ENCODE measurements at places on chromosomes 11 and 22.

- DNase-seq, result peak; percentile 63
Observed at GRCh38 chr22:24554313-24555164, at the start of gene GUCD1. Gene GUCD1, minus strand, starts transcription at chr22:24555138. Its CDS starts 147 bp downstream, at chr22:24554991.

GRCh38 chr22:44423556-44424358 is 74.3 kb downstream of the RTL6 start:
- DNase-seq, result no peak

DNA sequence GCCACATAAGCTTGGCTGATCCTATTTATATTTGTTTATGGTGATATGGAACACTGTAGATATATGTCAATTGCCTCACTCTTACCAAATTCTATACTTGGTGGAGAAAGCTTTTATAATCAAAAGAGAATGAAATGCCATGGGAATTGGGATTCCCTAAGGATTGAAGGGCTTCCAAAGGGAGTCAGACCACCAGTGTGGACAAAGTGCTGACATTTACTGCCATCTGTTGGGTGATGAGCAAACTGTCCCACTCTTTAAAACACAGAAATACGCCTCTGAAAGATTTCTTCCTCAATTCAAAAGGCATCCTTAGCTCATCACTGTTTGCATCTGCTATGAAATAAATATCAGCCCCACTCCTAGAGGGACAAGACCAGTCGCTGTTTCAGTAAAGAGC is 7.1 kb downstream of the SLC1A2 start:
- DNase-seq, result no peak

DNA sequence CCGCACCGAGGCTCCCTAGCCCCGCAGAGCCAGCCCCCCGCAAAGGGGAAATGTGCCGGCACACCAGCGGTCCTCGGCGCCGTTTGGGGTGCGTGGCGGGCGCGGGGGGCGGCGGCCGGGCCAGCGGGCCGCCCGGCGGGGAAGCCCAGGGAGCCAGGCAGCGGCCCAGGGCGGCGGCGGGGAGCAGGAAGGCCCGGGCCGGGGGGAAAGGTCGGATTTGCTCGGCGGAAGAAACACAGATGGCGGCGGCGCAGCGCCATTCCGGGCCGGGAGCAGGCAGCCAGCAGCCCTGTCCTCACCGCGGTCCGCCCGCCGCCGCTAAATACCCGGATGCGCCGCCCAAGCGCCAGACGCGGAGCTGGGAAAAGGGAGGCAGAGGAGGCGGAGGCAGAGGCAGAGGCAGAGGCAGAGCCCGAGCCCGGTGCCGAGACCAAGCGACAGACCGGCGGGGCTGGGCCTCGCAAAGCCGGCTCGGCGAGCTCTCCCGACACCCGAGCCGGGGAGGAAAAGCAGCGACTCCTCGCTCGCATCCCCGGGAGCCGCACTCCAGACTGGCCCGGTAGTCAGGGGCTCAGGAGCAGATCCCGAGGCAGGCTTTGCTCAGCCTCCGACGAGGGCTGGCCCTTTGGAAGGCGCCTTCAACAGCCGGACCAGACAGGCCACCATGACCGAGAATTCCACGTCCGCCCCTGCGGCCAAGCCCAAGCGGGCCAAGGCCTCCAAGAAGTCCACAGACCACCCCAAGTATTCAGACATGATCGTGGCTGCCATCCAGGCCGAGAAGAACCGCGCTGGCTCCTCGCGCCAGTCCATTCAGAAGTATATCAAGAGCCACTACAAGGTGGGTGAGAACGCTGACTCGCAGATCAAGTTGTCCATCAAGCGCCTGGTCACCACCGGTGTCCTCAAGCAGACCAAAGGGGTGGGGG is 2.6 kb upstream of the GCAT start:
- DNase-seq, result peak; percentile 93

- no peak for DNase-seq
Observed at GRCh38 chr11:15885854-15886253, 470.5 kb downstream of the SOX6 start.

GRCh38 chr11:113271551-113272245 is 42.7 kb upstream of the TTC12 start:
- DNase-seq, result no peak

DNA sequence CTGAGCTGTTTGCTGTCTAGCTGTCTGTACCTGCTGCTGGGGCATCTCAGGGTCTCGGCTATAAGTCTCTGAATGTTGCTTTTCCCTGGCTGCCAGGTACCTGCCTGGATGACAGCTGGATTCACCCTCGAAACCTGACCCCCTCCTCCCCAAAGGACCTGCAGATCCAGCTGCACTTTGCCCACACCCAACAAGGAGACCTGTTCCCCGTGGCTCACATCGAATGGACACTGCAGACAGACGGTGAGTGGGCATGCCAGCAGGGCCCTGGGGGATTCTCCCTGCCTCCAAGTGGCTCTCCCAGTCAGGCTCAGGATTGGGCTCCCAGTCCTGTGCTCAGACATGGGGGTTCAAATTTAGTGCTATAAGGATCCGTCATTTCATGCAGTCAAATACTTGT is 12.9 kb downstream of the IL17RA start:
- no peak for DNase-seq

DNA sequence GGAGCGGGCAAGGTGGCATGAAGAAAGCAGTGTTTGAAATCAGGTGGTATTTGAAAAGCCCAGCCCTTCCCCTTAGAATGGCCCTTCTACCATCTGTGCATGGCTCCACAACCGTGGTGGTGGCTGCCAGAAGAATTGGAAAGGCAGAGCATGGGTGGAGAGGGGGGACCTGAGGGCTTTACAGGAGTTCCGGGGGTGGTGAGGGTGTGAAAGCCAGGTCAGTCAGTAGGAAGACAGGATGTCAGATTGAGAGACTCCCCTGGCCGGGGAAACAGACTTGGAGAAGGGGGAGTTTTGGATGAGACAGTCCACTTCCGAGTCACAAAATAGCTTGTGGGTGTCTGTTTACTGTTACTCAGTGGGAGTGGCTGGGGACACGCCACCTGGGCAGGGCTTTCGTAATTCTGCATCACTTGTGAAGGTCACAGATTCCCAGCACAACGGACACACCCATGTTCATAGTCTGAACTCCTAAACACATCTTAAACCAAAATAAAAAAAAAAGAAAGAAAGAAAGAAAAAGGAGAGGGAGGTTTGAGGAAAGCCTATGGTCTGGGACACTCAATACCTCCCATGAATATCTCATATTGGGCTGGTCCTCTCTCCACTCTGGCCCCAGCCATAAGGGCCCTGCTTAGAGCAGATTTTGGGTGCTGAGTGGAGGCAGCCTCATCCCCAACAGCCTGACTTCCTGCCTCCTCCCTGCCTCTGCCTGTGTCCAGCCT is 24.4 kb upstream of the SMIM35 start:
- peak; percentile 54 for DNase-seq

DNA sequence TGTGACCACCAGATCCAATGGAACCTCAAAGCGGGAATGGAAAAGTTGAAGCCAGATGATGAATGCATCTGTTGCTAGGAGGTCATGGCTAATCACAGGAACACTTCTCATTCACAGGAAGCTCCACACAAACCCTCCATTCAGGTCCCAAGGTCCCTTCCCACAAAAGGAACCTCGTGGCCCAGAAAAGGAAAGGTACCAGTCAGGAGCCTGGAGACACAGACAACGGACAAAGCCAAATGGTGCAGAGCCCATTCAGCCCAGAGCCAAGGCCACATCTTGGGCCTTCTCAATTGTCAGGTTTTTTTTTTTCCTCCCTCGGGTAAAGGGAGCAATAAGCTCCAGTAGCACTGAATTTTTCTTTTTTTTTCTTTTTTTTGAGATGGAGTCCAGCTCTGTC is 87.0 kb downstream of the FAM168A start:
- DNase-seq, result no peak

DNA sequence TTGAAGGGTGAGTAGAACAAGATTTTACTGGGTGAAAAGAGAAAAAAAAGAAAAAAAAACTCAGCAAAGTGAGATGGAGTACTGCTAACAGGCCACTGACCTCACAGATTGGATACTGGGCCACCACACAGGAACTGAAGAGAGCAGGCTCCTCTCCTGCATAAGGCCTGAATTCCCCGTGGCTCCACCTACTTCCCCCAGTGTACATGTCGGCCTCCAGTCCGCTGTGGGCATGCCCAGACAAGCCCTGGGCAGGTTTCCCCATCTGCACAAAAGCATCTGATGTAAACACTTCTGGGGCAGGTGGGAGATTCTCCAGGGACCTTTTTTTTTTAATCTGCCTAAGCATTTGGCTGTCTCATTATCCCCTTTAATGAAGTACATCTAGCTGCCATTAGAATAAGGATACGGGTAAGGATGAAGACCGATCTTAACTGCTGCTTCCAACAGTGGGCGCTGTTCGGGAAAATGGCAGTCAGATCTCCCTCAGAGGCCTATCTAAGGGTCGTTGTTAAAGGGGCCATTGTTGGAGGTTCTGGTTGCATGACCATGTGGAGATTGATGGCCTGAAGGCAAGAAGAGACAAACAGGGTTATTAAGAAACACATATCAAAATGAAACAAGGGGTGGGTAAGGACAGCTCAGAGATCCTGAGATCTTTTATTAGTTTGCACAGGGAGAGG is 48.5 kb downstream of the MS4A13 start:
- no peak for DNase-seq

- DNase-seq, result no peak
Observed at GRCh38 chr11:135033540-135033939, 621.5 kb upstream of the B3GAT1 start.

GRCh38 chr22:29738118-29738815 is 18.5 kb downstream of the CABP7 start:
- DNase-seq, result no peak

DNA sequence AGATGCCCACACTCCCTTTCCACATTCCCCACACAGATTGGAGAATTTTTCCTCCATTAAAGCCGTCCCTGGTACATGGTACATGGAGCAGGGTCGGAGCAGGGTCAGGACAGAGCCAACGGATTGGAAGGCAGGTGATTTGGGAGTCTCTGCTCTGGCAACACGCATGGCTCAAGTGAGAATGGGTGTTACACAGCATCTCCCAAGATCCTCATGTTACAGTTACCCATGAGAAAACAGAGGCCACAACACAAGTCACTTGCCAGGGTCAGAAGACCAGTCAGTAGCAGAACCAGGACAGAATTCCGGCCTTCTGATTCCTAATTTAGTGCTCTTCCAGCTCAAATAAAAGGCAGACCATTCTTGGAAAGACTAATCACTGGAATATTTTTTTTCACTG is 7.7 kb upstream of the F2 start:
- no peak for DNase-seq

GRCh38 chr11:110787680-110788079 is 75.4 kb upstream of the ARHGAP20 start:
- DNase-seq, result no peak

DNA sequence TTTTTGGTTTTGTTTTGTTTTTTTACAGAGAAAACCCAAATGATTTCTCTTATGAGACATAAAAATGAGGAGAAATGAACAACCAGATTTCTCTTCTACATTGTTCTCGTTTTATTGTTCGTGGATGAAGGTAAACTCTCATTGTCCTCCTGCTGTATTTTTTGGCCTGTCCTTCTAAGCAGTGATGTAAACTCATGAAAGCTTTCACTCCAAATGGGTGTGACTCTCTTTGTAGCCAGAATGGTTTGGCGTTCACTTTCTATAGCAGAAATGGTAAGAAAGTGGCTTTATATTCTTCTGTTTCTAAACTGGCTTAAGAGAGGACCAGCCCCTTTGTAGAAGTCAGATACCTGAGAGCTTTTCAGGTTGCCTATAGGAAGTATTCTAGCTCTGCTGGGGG is 15.5 kb upstream of the BMAL1 start:
- DNase-seq, result no peak

- DNase-seq, result no peak
Observed at GRCh38 chr22:44486538-44486937, 11.5 kb downstream of the RTL6 start.

GRCh38 chr22:27975381-27976013 is 56.4 kb upstream of the PITPNB start:
- no peak for DNase-seq

DNA sequence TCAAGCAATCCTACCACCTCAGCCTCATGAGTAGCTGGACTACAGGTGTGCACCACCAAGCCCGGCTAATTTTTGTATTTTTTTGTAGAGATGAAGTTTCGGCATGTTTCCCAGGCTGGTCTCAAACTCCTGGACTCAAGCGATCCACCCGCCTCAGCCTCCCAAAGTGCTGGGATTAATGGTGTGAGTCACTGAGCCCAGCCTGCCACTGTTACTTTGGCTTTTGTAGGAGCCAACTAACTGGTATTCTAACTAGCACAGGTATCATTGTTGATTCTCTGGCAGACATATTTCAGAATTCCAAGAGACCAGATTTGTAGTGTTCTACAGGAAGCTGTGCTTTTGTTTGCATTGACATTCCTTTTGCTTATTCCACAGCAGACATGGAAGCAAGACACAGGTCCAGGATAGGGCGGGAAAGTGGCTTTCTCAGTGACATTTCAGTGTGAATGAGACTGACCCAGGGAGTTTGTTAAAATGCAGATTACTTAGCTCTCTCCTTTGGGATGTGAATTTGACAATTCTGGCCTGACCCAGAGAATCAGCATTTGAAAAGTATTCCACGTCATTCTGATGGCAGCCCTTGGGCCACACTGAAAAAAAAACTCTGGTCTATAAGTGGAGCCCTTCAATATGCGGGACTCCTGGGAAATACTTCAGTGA is 52.2 kb upstream of the PAX6 start:
- DNase-seq, result no peak

DNA sequence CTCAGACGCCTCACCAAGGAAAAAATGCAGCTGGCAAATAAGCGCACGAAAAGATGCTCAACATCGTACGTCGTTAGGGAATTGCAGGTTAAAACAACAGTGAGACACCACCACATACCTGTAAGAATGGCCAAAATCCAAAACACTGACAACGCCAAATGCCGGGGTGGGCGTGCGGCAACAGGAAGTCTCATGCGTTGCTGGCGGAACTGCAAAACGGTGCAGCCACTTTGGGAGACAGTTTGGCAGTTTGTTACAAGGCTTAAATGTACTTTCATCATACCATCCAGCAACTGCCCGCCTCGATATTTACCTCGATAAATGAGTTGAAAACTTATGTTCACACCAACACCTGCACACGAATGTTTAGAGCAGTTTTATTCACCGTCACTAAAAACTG is 7.5 kb upstream of the CTSD start:
- no peak for DNase-seq

GRCh38 chr11:65362320-65362931 is 7.9 kb downstream of the TIGD3 start:
- no peak for DNase-seq

GRCh38 chr11:30313580-30313979 is 9.3 kb upstream of the ARL14EP start:
- DNase-seq, result no peak

- DNase-seq, result no peak
Observed at GRCh38 chr11:24872186-24872585, 375.3 kb downstream of the LUZP2 start.

- no peak for DNase-seq
Observed at GRCh38 chr11:56911312-56911711, 77.4 kb upstream of the OR5AK2 start.

DNA sequence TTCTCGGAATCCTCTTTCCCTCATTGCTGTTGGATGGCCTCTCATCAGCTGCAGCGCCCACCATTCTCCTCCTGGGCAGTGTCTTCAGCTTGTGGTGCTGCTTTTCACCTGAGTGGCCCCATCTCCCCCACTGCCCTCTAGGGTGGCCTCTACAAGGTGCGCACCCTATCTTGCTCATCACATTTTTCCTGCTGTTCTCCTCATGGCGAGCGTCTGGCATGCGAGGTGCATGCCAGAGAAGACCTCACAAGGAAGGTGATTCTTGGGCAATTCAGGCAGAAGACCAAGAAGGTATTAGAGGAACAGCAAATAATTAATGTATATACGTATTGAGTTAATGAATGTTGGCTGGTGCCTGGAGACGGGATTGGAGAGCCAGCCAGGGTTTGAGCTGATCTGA is 3.1 kb downstream of the AP2A2 start:
- DNase-seq, result no peak

GRCh38 chr11:122749005-122749687 is 89.2 kb upstream of the CRTAM start:
- DNase-seq, result no peak

GRCh38 chr22:31977141-31977841 is 33.0 kb downstream of the YWHAH start:
- peak; percentile 92 for DNase-seq

All from colonic mucosa (tissue), 4 donors.